Fibroblast of lung (primary cell): ENCODE measurements at places on chromosomes 1 and 21. TPM values are rescaled to one million over a fixed set of nuclear protein-coding genes. Genes with fewer than 3 reads are reported as not detected.

GRCh38 chr1:20640183-20640597 lies 6.9 kb downstream of the PINK1 start:
- peaks cover 5% of the 10 kb centered on the region for H3K36me3 ChIP-seq
- no peaks in the 10 kb centered on the region for H3K27me3 ChIP-seq
- DNase-seq = peak; percentile 69
- H3K4me3 ChIP-seq = no peak overlapping the region

- H3K27me3 ChIP-seq = no peaks in the 10 kb centered on the region
- peak; percentile 23 for DNase-seq
- H3K4me3 ChIP-seq = no peak overlapping the region
- no peaks in the 10 kb centered on the region for H3K4me1 ChIP-seq
- no peak overlapping the region for H3K27ac ChIP-seq
Observed at GRCh38 chr1:67211589-67212563, 45.6 kb downstream of the IL23R start.

DNA sequence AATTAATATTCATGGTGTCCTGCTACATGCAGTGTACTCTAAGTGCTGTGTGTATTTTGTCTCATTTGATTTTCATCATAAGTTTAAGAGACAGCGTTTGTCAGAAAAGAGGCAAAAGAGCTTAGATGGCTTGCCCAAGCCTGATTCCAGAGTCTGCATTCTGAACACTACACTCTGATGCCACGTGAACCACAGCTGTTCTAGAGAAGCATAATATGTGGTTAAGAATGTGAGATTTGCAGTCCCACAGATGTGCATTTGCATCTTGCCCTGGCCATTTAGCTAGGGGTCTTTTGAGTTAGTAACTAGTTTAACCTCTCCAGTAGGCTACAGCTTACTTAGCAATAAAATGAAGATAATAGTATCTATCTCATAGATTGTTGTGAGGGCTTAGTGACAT lies 9.2 kb upstream of the GADD45A start:
- DNase-seq = peak; percentile 69
- peaks cover 7% of the 10 kb centered on the region for H3K4me1 ChIP-seq
- no peak overlapping the region for H3K27ac ChIP-seq
- H3K4me3 ChIP-seq = no peak overlapping the region
- no peaks in the 10 kb centered on the region for H3K27me3 ChIP-seq

DNA sequence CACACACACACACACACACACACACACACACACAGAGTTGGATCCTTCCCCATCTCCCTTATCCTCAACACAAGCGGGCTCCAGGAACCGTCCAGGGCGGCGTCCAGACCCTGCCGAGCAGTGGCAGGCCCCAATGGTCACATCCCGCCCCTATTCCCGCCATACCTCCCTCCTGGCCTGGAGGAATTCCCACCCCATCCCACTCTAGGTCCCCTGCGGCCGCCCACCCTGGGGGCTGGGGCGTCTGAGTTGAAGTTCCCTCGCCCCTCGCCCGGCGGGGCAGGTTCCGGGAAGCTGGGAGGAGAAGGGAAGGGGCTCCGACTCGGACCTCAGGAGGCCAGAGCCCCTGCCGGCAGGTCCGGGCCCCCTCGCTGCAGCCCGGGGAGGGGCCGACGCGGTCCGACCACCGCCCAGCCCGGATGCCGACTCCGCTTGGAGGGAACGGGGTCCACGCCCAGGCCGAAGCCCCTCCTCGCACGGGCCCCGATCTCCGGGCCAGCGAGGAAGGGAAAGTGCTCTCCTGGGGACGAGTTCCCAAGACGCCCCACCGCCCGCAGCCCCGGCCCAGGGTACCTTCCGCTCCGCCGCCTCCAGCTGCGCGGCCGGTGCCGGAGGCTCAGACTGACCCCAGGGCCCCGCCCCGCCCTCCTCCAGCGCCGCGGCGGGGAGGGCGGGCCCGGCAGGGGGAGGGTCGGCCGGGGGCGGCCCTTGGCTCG lies at the start of gene RHOC:
Gene RHOC, minus strand, starts transcription at position 623 of the 716 bp plus-strand sequence. CDS start 3,328 bp downstream, outside the sequence.
- DNase-seq = peak; percentile 47
- peak within 1 kb of the TSS; percentile 92 for H3K27ac ChIP-seq
- peaks cover 23% of the 10 kb centered on the region for H3K4me1 ChIP-seq
- peaks cover 18% of the 10 kb centered on the region for H3K36me3 ChIP-seq

DNA sequence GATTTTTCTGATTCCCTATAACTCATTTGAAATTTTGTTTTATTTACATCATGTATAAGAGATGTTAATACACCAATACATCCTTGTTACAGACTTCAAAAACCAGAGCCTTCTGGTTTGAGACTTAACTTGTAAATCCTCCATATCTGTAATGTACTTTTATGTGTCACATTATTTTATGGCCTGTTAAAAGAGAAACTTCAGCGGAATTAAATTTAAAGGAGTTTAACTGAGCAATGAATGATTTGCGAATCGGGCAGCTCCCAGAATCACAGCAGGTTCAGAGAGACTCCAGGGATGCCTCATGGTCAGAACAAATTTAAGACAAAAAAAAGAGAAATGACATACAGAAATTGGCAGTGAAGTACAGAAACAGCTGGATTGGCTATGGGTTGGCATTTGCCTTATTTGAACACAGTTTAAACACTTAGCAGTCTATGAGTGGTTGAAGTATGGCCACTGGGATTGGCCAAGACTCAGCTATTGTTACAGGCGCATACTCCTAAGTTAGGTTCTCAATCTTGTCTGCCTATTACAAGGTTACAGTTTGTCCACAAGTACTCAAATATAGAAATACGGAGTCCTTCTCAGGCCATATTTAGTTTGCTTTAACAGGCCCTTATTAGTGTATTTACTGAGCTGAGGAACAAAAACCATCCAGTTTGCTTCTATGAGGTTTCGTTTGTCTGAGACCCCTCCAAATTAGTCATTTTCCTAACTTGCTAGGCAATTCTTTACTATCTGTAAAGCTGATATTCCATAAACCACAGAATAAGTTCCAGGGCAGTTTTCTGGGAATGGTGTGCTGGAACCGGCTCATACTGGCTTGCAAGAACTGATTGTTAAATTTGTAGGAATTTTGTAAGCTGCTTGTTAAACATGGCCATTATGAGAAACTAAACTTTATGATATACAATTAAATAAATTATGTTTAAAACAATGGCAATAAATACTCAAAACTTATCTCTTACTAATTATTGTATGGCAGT lies 56.2 kb upstream of the WDR26 start:
- no peak for DNase-seq
- H3K4me1 ChIP-seq = peaks cover 2% of the 10 kb centered on the region
- H3K27ac ChIP-seq = no peak overlapping the region
- no peak overlapping the region for H3K4me3 ChIP-seq
- no peaks in the 10 kb centered on the region for H3K36me3 ChIP-seq

- peak within 1 kb of the TSS; percentile 44 for H3K27ac ChIP-seq
- no peaks in the 10 kb centered on the region for H3K36me3 ChIP-seq
Observed at GRCh38 chr1:229342656-229343569, at the start of gene CCSAP. TSS of gene CCSAP (minus strand) at chr1:229343047. CDS start at chr1:229342465, 582 bp downstream.

GRCh38 chr1:161890574-161890973 lies 124.5 kb downstream of the ATF6 start:
- H3K27me3 ChIP-seq = no peaks in the 10 kb centered on the region
- H3K27ac ChIP-seq = no peak overlapping the region
- H3K4me3 ChIP-seq = no peak overlapping the region
- DNase-seq = no peak

DNA sequence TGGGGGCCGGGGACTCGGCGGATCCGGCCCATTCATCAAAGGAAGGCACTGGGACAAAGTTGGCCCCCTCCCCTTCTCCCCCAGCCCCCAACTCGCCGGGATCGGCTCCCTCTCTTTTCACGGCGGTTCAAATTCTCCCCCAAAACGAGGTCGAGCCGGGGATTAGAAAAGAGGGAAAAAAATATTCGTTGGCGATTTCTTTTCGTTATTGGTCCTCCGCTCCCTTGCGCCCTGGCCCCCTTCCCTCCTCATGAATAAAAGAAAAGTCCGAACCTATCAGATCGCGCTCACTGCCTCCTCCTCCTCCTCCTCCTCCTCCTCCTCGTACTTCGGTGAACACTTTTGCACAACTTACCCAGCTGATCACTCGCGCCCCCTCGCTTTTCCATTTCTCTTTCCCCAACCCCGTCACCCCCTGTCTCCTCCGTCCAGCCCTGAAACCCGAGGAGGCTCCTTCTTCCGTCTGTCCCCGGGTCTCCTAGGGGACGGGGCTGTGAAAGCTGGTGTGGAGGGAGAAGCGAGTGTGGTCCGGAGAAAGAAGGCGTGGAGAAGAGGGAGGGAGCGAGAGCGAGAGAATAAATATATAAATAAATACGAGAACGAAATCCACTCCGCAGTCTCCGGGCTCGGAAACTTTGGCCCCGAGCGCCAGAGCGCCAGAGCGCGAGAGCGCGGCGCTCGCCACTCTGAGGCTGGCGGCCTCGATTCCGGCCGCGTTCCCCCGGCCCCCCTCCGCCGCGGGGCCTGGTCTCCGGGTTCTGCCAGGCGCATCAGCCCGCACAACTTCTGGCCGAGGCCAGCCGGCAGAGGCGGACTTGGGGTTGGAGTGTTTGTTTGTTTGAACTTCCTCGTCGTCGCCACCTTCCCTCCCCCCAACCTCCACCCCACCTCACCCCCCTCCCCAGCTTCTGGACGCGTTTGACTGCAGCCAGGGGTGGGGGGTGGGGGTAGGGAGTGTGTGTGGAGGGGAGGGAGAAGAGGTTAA lies at the start of gene PAX7:
Gene PAX7, plus strand, starts transcription at position 336 of the 985 bp plus-strand sequence. CDS start 758 bp downstream, outside the sequence.
- H3K27ac ChIP-seq = no peak within 1 kb of the TSS
- H3K27me3 ChIP-seq = peaks cover 42% of the 10 kb centered on the region
- H3K4me3 ChIP-seq = no peak within 1 kb of the TSS
- DNase-seq = no peak
- no peaks in the 10 kb centered on the region for H3K4me1 ChIP-seq

DNA sequence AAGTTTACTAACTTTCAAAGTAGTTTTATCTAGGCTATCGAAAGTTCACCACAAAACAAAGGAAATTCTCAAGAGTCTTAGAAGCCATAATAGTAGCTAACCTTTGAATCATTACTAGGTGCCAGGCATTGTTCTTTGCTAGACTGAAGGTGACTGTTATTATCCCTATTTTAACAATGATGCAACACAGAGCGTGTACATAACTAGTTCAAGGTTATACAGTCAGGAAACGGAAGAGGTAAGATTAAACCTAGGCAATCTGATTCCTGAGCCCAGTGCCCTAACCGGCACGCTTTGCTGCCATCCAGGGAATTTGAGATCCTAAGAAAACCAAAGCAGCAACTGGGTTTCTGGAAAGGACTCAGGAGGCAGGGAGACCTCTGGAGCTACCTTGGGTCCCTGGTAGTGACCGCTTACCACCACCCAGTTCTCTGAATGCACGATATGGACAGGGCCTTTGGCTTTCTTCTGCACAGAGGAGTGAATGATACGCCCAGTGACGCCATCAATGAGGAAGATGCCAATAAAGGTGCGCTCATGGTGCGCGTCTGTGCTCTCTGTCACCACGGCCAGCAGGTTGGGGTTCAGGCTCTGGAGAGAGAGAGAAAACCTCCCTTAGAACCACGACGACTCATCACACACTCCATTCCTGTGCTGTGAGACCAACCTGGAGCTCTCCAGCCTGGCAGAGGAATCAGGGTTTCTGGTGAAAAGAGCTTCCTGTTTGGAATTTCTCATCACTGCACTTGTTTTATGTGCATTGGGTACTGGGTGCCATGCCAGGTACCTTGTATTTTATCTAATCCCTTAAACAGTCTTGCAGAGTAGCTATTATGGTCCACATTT lies 13.1 kb upstream of the UBR4 start:
- H3K4me3 ChIP-seq = no peak overlapping the region

DNA sequence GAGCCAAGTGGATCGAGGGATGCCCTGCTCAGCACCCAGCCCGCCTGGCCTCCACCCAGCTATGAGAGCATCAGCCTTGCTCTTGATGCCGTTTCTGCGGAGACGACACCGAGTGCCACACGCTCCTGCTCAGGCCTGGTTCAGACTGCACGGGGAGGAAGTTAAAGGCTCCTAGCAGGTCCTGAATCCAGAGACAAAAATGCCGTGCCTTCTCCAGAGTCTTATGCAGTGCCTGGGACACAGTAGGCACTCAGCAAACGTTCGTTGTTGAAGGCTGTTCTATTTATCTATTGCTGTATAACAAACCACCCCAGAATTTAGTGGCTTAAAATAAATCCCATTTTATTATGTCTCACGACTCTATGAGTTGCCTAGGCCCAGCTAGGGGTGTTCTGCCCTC lies 6.8 kb upstream of the BSND start:
- no peak overlapping the region for H3K4me3 ChIP-seq
- no peak for DNase-seq
- no peaks in the 10 kb centered on the region for H3K36me3 ChIP-seq
- H3K27me3 ChIP-seq = peaks cover 27% of the 10 kb centered on the region
- H3K27ac ChIP-seq = no peak overlapping the region

GRCh38 chr1:182784556-182785171 lies 4.9 kb upstream of the NPL start:
- H3K36me3 ChIP-seq = no peaks in the 10 kb centered on the region
- H3K4me1 ChIP-seq = no peaks in the 10 kb centered on the region

GRCh38 chr1:87863317-87863716 lies 534.6 kb downstream of the LMO4 start:
- H3K4me1 ChIP-seq = no peaks in the 10 kb centered on the region
- no peaks in the 10 kb centered on the region for H3K36me3 ChIP-seq
- no peak for DNase-seq
- H3K4me3 ChIP-seq = no peak overlapping the region
- no peak overlapping the region for H3K27ac ChIP-seq
- H3K27me3 ChIP-seq = no peaks in the 10 kb centered on the region

- DNase-seq = no peak
- peaks cover 28% of the 10 kb centered on the region for H3K27me3 ChIP-seq
- H3K36me3 ChIP-seq = no peaks in the 10 kb centered on the region
- H3K27ac ChIP-seq = no peak overlapping the region
- no peaks in the 10 kb centered on the region for H3K4me1 ChIP-seq
Observed at GRCh38 chr1:3067671-3068563, 1.1 kb upstream of the PRDM16 start.

DNA sequence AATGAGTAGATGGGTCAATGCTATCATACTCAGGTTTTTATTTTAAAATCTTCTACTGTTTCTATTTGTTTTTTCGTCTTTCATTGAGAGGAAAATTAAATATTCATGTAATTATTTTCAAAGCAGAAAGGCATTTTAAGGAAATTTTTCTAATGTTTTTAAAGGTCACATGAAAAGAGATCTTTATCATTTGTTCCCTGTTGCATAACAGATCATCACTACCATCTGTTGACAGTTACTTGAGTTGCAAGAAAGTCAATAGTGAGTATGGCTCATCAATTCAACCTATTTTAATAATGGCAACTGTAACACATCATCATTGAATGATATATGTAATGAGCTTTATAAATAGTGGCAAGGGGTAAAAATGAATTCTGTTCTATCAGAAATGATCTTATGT lies 369.7 kb downstream of the DPYD start:
- no peaks in the 10 kb centered on the region for H3K4me1 ChIP-seq
- no peak overlapping the region for H3K27ac ChIP-seq
- H3K27me3 ChIP-seq = no peaks in the 10 kb centered on the region
- no peak for DNase-seq
- H3K4me3 ChIP-seq = no peak overlapping the region
- no peaks in the 10 kb centered on the region for H3K36me3 ChIP-seq

ZNF648 gene
- not detected in 2 replicates for total RNA-seq

CYB5RL gene
- 6.6 and 6.7 TPM in 2 replicates for total RNA-seq

SH3BGR gene
- total RNA-seq = 3.3 and 6.8 TPM in 2 replicates
